ENCODE measurements at places on chromosomes 4 and X.

DNA sequence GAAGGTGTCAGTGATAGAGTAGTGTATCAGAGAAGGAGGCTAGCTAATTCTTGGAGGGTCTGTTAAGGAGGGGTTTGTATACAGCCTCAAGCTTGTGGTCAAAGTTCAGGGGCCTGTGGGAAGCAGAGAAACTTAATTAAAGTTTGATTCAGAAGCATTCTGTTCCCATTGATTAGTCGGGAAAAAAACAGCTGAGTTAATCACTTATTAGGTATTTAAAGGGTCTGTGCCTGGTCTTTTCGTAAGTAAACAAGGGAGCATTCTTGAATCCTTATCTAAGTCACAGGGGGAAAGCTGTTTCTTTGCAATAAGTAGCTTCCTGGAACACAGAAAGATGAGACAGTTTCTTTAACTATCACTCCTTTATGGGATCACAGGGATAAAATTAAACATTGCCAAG lies 492.1 kb downstream of the PCDH10 start:
- no peak for DNase-seq

DNA sequence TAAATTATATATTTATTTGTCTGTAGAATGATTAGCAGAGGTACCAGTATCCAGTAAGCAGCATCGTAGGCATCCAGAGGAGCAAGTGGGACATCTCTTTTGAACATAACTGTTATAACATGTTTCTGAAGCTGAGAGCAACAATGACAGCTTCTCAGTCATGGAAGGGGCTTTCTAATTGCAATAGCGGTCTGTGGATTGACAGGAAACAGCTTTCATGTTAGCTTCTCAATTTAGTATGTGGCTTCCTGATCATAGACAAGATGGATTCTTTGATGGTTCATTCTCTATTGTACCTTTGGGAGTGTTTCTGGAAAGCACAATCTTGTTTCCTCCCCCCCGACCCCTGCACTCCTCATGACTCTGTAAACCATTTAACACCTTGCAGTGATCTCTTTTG lies 434.6 kb upstream of the GNPDA2 start:
- DNase-seq = no peak

GRCh38 chr4:76830964-76831703 lies 66.8 kb downstream of the SOWAHB start:
- DNase-seq = no peak

GRCh38 chrX:155592981-155593380 lies 19.8 kb downstream of the TMLHE start:
- no peak for DNase-seq

DNA sequence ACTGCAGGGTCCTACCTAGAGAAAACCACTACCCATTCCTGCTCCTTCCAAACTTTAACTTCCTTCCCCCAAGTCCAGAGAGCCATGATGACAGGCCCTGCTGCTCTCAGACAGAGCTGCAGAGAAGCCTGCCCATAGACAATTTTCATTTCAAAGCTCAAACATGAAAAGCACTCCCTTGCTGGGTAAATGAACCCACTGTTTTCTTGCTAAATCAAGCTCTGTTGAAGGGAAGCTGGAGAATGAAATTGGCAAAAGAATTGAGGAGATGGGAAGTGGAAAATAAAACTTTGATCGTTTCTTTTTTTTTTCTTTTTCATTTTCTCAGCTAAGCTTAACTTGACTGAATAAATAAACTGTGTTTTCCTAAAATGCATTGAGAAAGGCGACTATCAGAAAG lies 331.1 kb upstream of the CPEB2 start:
- no peak for DNase-seq

DNA sequence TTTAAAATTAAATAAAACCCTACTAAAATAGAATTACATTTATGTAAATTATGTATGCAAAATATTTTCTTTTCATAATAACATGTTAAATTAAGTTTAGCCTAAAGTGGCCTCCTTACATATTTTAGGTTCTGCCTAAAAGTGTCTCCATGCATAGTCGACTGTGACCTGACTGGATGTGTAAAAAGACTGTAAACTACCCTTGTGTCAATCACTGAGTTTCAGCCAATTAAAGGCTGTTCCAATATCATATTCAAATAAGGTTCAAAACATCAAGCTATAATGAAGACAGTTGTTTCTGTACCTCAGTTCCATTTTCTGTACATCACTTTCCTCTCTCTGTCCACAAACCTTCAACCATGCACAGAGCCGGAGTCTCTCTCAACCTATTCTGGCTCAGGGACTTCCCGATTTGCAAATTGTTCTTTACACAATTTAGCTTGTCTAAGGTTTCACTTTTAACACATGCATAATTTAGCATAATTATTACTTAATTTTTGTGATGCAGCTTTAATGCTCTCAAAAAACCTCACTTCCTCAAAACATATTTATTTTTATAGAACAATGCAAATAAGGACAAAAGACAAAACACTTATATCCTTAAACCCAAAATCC lies 60.1 kb downstream of the SH3RF1 start:
- no peak for DNase-seq

- DNase-seq = no peak
These were observed 443.3 kb downstream of the GBA3 start for GRCh38 chr4:23135792-23136645.

DNA sequence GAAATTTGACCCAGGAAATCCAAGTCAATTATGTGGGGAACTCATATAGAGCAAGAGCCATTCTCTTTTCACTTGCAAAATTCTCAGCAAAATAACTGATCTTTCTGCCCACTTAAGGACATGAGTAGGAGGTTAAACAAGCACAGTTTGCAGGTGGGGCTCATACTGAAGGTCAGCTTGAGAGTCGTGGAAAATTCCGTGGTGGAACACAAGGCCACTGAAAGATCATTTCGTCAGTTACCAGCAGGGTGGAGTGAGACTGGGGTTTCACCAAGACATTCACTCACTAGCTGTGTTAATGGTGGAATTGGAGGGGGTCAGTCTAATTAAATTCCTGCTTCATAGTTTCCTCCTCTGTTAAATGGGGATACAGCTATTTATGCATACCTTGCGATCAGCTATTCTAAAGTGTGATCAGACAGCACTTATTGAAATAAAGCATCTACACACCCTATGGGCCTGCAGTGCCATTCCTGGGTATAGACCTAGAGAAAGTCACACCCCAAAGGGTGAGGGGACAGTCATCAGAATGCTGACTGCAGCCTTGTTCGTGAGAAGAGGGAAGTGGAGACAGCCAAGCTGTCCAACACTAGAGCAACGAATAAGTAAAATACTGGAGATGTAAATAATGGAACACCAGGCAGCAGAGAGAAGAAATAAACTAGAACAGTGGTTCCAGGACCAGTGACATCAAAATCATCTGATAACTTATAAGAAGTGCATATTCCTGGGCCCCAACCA lies 42.7 kb upstream of the CLNK start:
- no peak for DNase-seq

GRCh38 chr4:31617667-31618066 lies 897.5 kb downstream of the PCDH7 start:
- DNase-seq = no peak

GRCh38 chr4:42216664-42217063 lies 64.2 kb upstream of the BEND4 start:
- DNase-seq = no peak

GRCh38 chrX:11611965-11612364 lies 53.8 kb downstream of the ARHGAP6 start:
- no peak for DNase-seq

- DNase-seq = no peak
These were observed 77.2 kb downstream of the FHIP1A start for GRCh38 chr4:151486168-151486567.

DNA sequence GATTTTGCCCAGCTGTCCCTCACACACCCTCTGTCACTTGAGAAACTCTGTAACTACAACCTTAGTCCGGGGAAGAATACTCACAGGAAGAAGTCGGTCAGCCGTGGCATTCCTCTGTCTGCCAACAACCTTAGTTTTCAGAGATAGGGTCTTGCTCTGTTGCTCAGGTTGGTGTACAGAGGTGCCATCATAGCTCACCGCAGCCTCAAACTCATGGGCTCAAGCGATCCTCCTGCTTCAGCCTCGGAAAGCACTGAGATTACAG lies 12.2 kb upstream of the SPCS3 start:
- no peak for DNase-seq

DNA sequence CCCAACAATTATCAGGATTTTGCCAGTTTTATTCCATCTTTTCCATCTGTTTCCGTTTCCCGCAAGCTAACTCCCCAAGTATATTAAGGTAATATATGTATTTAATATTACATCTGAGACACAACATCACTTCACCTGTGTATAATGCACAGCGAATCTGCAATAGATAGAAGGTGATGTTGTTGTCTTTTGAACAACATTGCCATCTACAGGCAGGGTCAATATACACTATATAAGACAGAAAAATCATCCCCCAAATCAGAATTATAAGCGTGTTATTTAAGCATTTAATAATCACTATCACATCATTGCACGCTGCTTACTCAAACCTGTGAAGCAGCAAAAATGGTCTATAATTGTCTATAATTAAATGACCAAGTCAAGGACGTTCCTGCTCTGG lies 1115.5 kb downstream of the NLGN4X start:
- DNase-seq = no peak

- DNase-seq = peak; percentile 41
These were observed 188.0 kb downstream of the STIM2 start for GRCh38 chr4:27048429-27049238.

DNA sequence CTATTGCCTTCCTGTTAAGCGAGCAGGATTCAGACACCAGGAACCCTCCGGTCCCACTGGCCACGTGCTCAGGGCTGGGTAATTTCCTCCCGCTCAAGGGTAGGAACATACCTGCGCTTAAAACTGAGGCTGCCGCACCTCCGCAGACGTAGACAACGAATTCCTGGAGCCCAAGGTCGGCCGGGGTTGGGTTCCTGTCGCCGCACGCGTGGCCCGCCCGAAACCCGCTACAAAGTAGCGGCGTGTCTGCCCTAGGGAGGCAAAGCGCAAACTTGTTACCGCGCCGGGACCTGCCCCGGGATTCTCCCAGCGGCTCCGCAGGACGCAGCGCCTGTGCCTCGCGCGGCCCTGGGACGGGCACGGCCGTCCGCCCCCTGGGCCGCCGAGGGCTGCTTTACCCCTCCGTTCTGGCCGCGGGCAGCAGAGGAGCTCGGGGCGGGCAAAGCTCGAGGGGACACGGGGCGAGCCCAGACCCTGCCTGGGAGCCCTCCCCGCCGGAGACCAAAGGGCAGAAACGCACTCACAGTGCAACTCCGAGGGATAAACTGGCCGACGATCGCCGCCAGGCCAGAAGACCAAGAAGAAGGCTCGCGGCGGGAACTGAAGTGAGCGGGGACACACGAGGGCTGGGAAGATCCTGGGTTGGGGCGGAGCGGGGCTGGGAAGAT lies at the start of gene ERVMER34-1:
ERVMER34-1 (minus strand) TSS at position 607 of the 668 bp plus-strand sequence. CDS start 5,905 bp downstream, outside the sequence.
- DNase-seq = no peak

GRCh38 chr4:83110970-83111750 lies 3.4 kb downstream of the PLAC8 start:
- DNase-seq = no peak

- DNase-seq = no peak
These were observed 101.9 kb downstream of the AMMECR1 start for GRCh38 chrX:110216027-110216426.

- DNase-seq = no peak
These were observed 117.0 kb downstream of the PALLD start for GRCh38 chr4:168613869-168614268.

- DNase-seq = no peak
These were observed 10.3 kb upstream of the PHEX start for GRCh38 chrX:22021751-22022324.
